ENCODE measurements at places on chromosomes 11 and 22.

- no peak for DNase-seq
Observed at GRCh38 chr11:65850217-65851082, 7.5 kb downstream of the CFL1 start.

- DNase-seq, result no peak
Observed at GRCh38 chr11:69304686-69305085, 10.7 kb downstream of the MYEOV start.

GRCh38 chr11:72446929-72447769 lies 12.8 kb upstream of the CLPB start:
- DNase-seq, result peak; percentile 63

GRCh38 chr22:21694795-21695429 lies 29.1 kb downstream of the PPIL2 start:
- no peak for DNase-seq

DNA sequence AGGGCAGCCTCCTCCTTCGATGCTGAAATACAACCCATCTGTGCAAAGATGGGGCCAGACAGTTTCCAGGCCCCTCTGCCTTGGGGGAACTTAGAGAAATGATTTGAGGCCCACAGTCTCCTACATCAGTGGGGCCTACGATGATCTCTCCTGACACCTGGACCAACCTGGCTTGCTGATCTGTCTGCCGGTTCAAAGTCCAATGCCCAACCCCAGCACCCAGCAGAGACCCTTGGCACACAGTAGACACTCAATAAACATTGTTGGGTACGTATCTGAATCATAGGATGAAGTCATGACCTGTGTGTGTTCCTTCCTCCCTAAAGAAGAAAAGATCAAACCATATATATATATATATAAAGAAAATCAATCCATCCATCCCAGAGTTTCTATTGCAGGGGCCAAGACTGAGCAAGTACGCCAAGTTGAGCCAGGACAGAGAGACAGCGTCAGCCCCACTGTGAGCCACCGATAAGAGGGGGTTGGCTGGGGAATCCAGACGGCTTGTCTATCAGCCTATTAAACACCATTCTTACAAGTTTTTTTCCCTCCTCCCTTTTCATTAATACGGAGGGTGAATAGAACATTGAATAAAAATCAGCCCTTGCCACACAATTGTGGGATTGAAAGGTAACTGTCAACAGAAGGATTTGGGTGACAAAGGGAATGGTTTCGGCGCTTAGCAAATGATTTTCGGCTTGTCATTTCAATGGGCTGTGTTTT lies 244.1 kb downstream of the MN1 start:
- DNase-seq, result no peak

All from LHCN-M2 (cell line).